ENCODE measurements at places on chromosomes 1 and 21.

- peak; percentile 25 for DNase-seq
Observed at GRCh38 chr1:28139025-28139712, 37.3 kb downstream of the PTAFR start.

DNA sequence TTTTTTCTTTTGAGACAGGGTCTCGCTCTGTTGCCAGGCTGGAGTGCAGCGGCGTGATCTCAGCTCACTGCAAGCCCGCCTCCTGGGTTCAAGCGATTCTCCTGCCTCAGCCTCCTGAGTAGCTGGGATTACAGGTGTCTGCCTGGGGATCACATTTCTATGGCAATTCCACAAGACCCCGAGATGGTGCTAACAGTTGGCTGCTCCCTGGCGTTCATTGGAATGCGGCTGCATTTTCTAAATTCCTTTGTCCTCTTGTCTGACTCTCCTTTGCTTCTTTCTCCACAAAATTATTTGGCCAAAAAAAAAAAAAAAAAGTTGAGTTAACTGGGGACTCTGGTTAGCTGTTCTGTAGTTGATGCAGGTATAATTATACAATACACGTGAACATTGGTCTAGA lies 176.4 kb downstream of the ETS2 start:
- no peak for DNase-seq

GRCh38 chr21:41582298-41582840 lies 74.4 kb upstream of the TMPRSS2 start:
- DNase-seq, result no peak

GRCh38 chr1:84698151-84699110 lies 8.2 kb upstream of the SSX2IP start:
- no peak for DNase-seq

DNA sequence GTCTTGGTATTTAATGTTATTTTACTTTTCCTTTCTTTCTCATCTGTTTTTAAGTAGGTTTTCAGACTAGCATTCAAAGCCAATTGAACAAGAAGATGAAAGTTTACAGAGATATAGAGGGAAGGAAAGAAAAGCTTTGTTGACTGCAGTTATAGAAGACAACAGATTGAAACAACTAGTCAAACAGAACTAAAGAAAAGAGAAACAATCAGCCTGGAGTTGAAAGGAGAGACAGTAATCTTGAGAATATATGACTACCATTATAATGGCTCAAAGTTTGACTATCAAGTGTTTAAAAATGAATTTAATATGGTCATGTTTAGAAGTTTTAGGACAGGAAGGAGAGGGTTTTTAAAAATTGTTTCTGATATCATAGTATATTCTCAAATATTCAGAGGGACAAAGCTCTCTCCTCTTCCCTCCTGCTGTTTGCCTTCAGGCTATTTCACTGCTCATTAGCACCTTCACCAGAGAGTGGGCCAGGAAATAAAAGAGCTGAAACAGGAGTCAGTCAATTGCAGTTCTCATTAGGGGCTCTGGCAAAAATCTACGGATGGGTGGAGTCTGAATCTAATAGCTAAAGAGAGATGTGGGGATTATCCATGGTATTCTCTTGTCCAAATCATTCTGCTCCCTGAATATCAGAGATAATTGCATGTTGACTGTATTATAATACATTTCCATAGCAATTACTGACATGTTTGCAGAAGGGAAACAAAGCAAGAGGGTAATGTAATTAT lies 577.8 kb downstream of the BRINP3 start:
- no peak for DNase-seq

DNA sequence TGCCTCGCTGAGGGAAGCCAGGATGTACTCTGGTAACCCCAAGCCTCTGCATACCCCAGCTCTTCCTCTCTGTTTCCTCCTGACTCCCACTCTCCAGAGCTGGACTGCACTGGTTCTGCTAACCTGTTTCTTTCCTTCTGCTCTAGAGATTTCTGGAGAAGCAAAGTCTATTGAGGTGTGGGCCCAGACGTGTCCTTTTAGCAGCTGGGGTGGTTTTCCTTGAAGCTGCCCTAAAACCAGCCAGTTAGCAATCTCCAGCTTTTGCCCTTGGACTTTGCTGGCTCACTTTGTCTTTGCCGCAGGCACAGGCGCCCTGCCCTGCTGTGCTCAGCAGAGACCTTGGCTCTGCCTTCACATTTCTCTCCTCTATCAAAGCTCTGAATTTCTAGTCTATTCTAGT lies 171.8 kb upstream of the IVNS1ABP start:
- DNase-seq, result no peak
